ENCODE measurements at places on chromosomes 7 and 10.

- no peak for DNase-seq
Observed at GRCh38 chr7:6402041-6402440, 45.7 kb downstream of the DAGLB start.

- DNase-seq = no peak
Observed at GRCh38 chr7:132499065-132499464, 77.2 kb downstream of the PLXNA4 start.

GRCh38 chr7:47314728-47315607 is 266.9 kb downstream of the TNS3 start:
- DNase-seq = no peak

GRCh38 chr7:99618726-99619125 is 2.0 kb downstream of the ZSCAN25 start:
- no peak for DNase-seq

DNA sequence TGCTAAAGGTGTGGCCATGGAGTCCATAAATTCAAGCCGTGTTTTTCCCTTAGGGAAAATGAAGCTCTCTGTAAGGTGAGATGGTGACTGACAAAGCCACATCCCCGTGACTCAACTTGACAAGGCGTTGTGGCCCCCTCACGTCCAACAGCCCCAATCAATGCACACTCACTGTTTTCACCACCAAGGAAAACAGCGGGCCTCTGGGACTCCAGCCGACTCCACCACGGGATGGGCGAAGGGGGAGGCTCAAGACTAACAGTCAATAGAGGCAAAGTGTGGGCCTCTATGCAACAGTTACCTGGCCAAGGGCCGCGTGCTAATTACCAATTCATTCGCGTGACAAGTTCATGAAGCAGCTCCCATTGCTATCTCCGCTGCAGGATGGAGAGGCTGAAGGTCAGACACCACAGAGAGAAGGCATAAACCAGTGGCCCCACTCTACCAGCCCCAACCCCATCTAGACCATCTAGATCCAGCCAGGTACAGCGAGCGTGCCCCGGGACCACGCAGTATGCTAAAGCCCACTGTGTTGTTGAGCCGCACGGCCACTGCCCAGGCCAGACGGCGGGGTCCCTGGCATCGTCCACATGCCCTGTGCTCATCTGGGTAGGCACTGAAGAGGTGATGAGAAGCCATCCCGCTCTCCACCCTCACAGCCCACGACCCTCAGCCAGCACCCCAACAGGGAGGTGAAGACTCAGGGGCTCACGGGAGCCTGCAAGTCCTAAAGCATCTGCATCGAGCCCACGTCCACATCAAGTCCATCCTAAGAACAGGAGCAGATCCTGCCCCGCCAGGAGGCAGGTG is 76.1 kb downstream of the PROSER2 start:
- no peak for DNase-seq

DNA sequence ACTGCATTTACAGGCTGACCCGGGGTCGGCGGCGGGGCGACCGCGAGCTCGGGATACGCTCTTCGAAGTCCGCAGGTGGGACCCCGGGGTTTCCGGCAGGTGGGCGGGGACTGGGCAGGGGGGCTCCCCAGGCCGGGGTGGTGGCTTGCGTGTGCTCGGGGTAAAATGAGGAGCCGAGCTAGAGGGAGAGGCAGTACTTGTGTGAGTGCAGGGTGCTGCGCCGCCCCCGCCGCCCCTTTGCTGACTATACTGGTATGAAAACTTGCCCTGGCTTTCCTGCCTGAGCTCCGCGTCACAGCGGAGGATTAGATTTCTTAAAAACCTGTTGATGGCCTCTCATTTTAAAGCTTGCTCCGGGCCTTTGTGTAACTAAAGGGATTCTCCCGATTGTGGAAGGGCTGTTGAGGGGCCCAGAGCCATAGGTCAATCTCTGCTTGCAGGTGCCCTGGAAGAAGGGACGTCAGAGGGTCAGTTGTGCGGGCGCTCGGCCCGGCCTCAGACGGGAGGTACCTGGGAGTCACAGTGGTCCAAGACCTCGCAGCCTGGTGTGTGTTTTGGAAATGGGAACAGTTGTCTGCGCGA is 488 bp downstream of the ARMC10 start:
- peak; percentile 83 for DNase-seq

GRCh38 chr7:5528071-5528814 is 104.6 kb upstream of the TNRC18 start:
- DNase-seq = no peak

GRCh38 chr7:41463770-41464470 is 239.0 kb downstream of the INHBA start:
- no peak for DNase-seq

DNA sequence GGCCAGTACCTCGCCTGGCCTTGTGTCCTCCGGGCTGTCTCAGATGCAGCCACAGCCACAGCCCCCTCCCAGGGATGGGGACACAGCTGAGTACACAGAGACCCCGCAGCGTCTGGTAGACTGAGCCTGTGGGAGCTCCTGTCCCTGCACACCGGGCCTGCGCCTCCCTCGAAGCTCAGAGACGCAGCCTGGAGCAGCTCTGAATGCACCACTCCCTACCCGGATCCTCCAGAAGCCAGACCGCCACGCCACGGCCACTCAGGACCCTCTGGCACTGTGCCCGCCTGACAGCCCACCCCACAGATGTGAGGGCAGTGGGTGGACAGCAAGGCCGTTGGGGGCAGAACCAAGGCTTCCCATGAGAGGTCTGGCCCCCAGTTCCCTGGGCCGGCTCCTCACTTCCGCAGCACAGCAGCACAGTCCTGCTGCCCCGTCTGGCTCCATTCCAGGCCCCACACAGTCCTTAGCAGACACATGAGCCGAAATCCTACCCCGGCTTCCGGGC is 40.8 kb downstream of the PAPOLB start:
- DNase-seq = no peak

DNA sequence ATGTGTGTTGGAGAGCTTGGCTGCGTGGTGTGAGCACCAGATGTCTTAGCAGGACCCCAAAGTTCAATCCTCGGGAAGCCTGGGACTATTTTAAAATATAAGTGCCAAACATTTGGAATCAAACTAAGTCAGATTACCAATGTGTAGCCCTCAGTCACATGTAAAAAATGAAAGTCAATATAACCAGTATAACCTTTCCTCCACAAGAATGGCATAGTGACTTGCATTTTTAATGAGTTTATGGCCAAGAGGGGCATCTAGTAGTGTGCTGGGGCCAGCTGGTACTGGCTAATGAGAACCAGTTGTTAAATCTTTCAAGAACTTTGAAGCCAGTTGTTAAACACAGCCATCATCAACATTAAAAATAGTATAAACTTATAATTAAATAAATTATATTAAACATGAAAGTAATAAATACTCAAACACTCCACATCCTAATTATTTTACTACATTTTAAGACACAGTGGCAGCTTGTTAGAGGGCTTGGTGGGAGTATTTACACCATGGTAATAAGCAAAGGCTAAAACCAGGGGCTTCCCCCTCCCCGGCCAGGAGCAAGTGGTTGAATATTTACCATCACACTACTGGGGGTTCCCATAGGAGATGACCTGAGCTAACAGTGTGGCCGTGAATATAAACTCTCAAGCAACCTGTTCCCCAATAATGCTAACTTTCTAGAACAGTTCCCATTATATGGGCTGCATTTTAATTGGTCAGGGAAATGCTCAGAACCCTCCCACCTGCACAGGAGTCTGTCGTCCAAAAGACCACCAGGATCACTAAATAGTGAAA is 7.9 kb upstream of the FAM170B start:
- DNase-seq = no peak

DNA sequence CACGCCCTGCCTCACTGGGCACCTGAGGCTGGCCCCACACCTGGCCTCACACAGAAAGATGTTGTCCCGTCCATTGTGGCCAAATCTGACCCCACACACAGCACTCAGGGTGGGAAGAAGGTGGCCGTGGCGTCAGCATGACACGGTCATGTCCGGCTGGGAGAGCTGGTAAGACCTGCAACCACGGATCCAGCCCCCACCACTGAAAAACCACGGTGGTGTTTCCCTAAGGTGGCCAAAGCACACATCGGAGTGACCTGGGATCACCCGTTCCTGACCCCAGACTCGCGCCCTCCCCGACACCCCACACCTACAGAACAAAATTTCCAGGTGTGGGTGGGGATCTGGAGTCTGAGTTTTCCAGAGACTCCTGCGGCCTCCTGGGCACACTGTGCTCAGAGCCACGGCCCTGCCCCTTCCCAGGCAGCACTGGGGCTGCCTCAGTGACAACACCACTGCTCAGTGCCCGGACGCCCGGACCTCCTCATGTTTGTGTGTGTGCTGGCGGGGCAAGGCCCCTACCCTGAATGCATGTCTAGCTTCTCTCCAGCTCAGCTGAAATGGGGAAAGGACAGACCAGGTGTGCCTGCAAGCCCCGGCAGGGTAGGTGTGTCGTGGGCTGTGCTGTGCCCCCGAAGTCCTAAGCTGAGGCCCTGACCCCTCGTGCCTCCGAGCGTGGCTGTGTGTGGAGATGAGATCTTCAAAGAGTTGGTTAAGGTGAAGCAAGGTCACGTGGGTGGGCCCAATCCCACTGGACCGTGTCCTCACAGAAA is 36.1 kb downstream of the STK32C start:
- no peak for DNase-seq

- no peak for DNase-seq
Observed at GRCh38 chr10:4474829-4475228, 351.2 kb upstream of the AKR1E2 start.

- DNase-seq = no peak
Observed at GRCh38 chr7:47346377-47346914, 235.5 kb downstream of the TNS3 start.

- no peak for DNase-seq
Observed at GRCh38 chr7:87356448-87356847, 11.0 kb downstream of the CROT start.

DNA sequence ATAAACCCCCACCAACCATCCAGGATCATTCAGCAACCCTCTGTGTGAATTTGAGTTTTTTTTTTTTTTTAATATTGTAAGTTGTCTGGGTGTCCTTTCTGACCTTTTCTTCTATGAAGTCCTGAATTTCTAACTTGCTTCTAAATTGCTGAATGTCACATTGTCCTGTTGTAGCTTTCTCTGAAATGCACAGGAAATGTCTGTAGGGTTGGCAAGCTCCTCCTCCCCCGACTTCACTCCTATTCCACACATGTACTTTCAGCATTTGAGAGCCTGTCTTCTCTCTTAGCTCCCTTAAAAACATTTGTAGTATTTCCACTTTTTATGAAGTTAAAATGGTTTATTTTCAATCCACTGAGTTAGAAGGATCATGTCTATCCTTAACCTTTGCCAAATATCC is 3.3 kb upstream of the CNNM2 start:
- no peak for DNase-seq

GRCh38 chr10:114397651-114398145 is 6.6 kb downstream of the AFAP1L2 start:
- DNase-seq = no peak

- peak; percentile 73 for DNase-seq
Observed at GRCh38 chr7:134737566-134738345, 41.7 kb upstream of the CALD1 start.

GRCh38 chr7:20329389-20330238 is 1.1 kb upstream of the ITGB8 start:
- peak; percentile 69 for DNase-seq

- DNase-seq = peak; percentile 29
Observed at GRCh38 chr7:120856621-120857352, 1.2 kb downstream of the TSPAN12 start.

GRCh38 chr7:69184339-69184738 is 413.9 kb upstream of the AUTS2 start:
- no peak for DNase-seq

- DNase-seq = no peak
Observed at GRCh38 chr7:156843157-156843556, 49.8 kb downstream of the LMBR1 start.

- no peak for DNase-seq
Observed at GRCh38 chr7:113715981-113716856, 202.6 kb downstream of the PPP1R3A start.

GRCh38 chr10:5556576-5556975 is 31.8 kb downstream of the CALML3 start:
- DNase-seq = no peak

GRCh38 chr7:66903360-66904062 is 17.5 kb upstream of the TMEM248 start:
- no peak for DNase-seq

GRCh38 chr10:124329941-124330340 is 88.8 kb downstream of the OAT start:
- DNase-seq = no peak

GRCh38 chr7:47428052-47428767 is 153.7 kb downstream of the TNS3 start:
- DNase-seq = no peak

- no peak for DNase-seq
Observed at GRCh38 chr7:42315103-42315502, 78.1 kb upstream of the GLI3 start.

- DNase-seq = peak; percentile 56
Observed at GRCh38 chr10:46094931-46095750, 49.1 kb upstream of the MSMB start.

- peak; percentile 71 for DNase-seq
Observed at GRCh38 chr7:128879939-128880746, 17.5 kb downstream of the ATP6V1F start.

GRCh38 chr7:158863611-158864506 is 7.5 kb downstream of the DYNC2I1 start:
- DNase-seq = peak; percentile 85

DNA sequence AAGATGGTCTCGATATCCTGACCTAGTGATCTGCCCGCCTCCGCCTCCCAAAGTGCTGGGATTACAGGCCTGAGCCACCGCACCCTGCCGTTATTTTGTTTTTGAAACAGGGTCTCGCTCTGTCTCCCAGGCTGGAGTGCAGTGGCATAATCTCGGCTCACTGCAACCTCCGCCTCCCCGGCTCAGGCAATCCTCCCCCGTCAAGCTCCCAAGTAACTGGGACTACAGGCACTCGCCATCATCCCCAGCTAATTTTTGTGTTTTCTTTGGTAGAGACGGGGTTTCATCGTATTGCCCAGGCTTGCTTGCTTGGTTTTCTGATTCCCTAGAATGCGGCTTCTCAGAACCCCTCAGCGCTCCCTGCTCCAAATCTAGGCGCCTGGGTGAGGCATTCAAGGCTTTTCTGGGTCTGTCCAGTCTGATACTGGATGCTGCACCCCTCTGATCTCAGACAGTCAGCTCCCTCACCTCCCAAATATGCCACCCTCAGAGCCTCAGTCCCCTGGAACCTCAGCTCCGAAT is 1.3 kb downstream of the TFR2 start:
- no peak for DNase-seq

GRCh38 chr7:26918241-26918640 is 53.9 kb upstream of the SKAP2 start:
- DNase-seq = no peak

DNA sequence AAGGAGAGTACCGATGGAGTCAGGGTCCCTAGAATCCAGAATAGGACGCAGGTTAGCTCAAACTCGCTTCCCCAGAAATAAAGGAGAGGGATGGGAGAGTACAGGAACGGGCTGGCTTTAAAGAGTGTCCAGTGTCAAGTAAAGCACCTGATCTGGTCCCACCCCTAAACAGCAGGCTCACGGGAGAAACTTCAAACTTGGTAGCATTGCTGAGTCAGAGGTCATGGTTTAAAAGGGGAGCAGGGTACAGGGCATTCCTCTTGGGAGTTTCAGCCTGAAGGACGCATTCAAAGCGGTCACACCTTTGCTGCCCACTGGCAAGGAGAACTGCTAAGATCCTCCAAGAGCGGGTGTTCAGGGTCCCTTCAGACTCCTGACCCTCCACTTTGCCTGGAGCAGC is 140.7 kb downstream of the GLI3 start:
- DNase-seq = peak; percentile 20

All from NB4 (cell line).